ENCODE measurements at places on chromosomes 2 and 18.

- DNase-seq, result peak; percentile 72
Measured at GRCh38 chr2:37698931-37699481, 27.6 kb upstream of the CDC42EP3 start.

DNA sequence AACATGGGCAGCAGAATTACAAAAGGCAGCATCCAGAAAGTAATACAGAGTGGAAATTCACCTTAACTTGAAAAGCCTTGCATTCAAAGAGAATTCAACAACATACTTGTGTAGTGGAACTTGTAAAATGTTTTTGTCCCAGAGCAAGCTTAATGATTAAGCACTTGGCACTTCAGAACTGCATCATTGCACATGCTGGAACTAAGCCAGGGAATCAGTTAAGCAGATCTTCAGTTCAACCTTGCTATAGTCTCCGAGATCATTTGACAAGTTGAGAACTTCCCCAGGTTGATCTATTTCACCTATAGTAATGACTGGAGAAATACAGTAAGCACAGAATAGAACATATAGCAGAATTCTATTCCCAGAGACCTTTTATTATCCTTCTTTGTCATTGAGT, 1337.2 kb upstream of the NXPH2 start:
- no peak for DNase-seq

- no peak for DNase-seq
Measured at GRCh38 chr2:170576296-170576695, 138.8 kb upstream of the SP5 start.

DNA sequence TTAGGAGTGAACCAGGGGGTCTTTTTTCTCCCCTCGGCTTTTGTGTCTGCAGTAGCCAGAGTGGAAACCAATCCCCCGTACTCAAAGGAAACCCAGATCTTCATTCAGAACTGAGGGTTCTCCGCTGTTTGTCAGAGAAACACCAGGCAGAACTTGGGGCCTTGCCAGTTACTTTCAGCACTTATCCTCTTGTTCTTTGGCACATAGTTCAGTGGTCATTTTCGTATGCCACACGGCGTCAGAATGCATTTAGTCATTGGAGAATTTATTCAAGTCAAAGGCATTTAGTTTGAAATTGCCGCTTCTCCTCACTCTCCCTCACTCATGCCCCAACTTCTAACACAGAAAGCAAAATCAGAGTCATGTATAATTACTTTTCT, 102.9 kb downstream of the CABLES1 start:
- no peak for DNase-seq

DNA sequence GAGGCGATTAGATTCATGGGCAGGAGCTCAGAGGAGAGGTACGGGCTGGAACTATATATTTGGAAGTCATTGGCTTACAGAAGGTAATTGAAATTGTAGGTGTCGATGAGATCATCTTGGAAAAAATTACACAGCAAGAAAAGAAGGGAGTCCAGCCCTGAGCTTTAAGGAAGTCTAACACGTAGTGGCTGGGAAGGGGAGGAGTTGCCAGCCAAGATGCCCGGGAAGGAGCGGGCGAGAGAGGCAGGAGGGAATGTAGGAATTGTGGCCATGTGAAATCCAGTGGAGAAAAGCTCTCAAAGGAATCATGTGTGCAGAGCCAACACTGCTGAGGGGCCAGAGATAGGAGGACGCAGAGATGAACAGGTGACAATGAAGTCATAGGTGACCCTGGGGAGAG, 25.6 kb upstream of the SCYGR1 start:
- DNase-seq, result no peak
